H7 (cell line): ENCODE measurements at places on chromosomes 2 and 18. TPM values are rescaled to one million over a fixed set of nuclear protein-coding genes. Genes with fewer than 3 reads are reported as not detected.

DNA sequence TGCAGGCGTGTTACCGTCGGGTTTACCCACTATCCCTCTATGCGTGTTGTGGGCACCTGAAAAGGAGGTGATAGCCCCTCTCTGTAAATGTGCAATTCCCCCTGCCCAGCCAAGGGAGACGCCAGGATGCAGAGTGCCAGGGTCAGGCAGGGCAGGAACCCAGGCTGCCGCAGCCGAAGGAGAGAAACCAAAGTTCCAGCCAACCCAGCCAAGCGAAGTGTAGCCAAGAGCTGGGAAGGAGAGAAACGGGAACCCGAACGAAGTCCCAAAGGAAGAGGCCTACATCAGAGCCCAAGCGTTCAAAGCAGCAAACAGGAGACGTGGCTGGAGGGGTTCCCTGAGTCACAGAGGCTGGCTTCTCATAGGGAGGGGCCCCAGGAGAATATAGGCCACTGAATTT is 24.2 kb upstream of the SPR start:
- DNase-seq = peak; percentile 53

- DNase-seq = no peak
These were observed 33.6 kb downstream of the STEAP3 start for GRCh38 chr2:119257198-119257597.

Gene NGEF
- total RNA-seq = 3.9 and 6.0 TPM in 2 replicates

- DNase-seq = no peak
These were observed 30.3 kb downstream of the C2orf42 start for GRCh38 chr2:70160545-70160944.

GRCh38 chr2:184413671-184414229 is 184.6 kb upstream of the ZNF804A start:
- no peak for DNase-seq

Gene PLGLB2
- not detected in 2 replicates for total RNA-seq

Gene NAGK
- total RNA-seq = 40.9 and 51.7 TPM in 2 replicates

- no peak for DNase-seq
These were observed 57.8 kb downstream of the MSH2 start for GRCh38 chr2:47460766-47461165.

- no peak for DNase-seq
These were observed 3.3 kb downstream of the RHBDD1 start for GRCh38 chr2:226839161-226839560.

DNA sequence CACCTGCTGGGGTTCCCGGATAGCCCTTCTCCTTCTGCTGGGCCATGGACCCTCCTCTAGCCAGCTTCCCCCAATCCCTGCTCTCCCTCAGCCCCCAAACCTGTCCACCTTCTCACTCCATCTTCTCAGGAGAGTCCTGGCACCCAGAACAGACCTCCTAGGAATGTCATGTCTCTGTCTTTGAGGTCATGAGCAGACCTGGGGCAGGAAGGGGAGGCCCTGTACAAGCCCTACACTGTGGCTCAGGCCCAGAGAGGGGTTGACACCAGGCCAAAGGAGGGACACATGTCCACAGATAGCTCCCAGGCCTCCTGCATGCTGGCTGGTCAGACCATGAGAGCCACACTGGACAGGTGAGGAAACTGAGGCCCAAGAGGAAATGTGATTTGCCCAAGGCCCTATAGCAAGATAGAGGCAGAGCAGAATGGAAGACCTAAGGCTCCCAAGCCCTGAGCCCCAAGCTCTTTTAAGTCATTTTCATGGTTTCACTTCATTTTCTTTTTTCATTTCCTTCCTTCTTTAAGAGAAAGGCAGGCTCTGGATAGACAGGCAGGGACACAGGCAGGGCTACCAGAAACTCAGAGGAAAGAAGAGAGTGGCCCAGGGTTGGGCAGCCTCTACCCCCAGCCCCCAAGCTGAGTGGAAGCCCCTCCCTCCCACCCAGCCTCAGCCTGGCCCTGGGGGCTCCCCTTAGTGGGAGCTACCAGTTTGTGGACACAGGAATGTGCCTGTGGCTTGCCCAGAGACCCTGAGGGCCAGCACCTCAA is 159.7 kb downstream of the SMAD7 start:
- no peak for DNase-seq

Gene RAX
- not detected in 2 replicates for total RNA-seq

- DNase-seq = no peak
These were observed 55.0 kb upstream of the CERS6 start for GRCh38 chr2:168401048-168401556.

DNA sequence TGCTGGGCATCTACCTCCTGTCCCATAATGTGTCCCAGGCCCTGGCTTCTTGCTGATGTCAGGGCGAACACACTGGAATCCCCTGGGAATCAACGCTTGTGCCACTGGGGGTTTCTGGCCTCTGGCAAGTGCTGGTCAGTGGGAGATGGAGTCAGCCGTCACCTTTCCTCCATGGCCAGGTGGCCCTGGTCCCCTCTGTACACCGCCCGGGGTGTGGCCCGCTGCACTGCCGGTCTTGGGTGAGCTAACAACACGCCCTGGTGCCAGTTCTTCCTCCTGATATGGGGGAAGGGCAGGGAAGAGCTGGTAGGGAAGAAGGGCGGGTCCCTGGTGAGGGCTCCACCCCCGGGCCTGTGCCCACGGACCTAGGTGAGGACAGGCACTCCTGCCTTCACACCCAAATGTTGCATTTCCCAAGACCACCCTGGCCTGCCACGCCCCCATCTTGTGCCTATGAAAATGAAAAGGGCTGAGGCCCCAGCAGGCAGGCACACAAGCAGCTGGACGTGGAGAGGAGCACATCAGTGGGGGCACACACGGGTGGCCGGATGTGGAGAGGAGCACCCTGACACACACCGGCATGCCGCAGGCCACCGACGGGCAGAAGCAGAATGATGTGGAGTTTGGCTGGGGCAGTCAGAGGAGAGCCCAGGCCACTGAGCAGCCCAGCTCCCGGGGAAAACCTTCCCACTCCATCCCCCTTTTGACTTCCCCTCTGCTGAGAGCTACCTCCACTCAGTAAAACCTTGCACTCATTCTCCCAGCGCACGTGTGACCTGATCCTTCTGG is 140.5 kb downstream of the ASB1 start:
- DNase-seq = peak; percentile 21

Gene ANKRD36C
- 2.4 and 4.8 TPM in 2 replicates for total RNA-seq

Gene ELOA2
- not detected in 2 replicates for total RNA-seq

DNA sequence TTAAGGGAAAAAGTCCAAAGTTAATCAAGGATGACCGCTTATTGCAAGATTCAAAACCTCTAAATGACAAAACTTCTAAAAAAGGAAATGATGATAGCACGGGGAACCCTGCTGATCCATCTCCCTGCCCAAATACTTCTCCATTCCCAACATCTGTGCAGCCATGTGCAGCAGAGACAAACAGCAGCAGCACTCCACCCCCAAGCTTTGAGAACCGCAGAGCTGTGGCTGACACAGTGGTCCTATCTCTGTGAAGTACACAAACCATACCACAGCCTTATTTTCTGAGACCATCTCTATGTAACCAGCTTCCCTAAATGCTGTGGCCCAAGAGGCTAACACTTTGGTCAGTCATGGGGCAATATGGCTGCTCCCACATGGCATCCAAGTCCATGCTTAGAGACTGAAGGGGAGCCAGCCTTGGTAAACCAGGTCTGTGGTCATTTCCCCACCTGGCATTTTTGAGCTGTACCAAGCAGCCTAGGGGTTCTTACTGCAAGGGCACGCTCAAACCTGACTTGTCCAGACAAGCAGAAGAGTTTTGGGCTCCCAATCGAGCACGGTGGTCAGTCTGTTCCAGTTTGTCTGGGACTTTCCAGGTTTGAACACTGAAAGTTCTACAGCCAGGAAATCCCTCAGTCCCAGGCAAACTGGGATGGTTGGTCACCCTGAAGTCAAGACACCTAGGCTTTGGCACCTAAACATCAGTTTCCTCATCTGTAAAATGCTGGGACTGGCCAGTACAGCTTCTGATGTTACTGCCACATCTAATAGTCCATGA is 17.1 kb upstream of the NFE2L2 start:
- no peak for DNase-seq

Gene CCDC102B
- total RNA-seq = 2.3 and 5.3 TPM in 2 replicates

DNA sequence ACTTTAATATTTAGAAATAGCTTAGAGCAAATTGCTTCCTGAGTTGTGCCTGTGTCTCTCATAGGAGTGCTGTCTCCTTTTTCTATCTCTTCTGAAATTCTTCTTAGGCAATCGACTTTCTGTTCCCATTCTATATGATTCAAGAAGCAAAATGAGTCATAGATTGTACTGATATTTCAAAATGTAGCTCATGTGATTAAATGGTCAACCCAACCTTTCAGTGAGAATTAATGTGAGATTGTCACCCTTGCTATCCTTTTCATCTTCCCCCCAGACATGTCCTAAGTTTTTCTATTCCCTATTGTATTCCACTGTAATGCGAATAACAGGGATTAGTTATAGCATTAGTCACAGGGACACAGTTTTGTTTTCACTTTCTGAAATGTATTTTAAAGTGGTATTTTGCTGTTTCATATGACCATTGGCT is 413.6 kb downstream of the THSD7B start:
- no peak for DNase-seq

Gene GALNT14
- 4.2 and 8.0 TPM in 2 replicates for total RNA-seq

DNA sequence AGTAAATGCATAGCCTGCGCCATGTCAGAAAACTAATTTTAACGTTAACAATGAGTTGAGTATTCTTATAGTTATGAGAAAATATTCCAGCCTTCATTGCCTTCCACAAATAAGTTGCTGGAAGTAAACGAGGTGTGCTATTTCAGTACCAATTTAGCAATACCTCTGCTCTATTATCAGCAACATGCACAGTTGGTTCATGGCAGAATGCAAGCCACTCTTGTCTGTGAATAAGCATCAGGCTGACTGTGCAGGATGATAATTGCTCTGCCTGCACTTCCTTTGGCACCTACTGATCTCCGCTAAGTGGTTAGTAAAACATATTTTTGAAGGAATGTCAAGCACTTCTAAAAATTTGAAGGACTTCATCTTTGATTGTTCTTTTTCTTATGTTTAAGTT is 261.9 kb upstream of the SIX3 start:
- DNase-seq = no peak

Gene GTF2A1L
- total RNA-seq = 1.7 and 2.5 TPM in 2 replicates

DNA sequence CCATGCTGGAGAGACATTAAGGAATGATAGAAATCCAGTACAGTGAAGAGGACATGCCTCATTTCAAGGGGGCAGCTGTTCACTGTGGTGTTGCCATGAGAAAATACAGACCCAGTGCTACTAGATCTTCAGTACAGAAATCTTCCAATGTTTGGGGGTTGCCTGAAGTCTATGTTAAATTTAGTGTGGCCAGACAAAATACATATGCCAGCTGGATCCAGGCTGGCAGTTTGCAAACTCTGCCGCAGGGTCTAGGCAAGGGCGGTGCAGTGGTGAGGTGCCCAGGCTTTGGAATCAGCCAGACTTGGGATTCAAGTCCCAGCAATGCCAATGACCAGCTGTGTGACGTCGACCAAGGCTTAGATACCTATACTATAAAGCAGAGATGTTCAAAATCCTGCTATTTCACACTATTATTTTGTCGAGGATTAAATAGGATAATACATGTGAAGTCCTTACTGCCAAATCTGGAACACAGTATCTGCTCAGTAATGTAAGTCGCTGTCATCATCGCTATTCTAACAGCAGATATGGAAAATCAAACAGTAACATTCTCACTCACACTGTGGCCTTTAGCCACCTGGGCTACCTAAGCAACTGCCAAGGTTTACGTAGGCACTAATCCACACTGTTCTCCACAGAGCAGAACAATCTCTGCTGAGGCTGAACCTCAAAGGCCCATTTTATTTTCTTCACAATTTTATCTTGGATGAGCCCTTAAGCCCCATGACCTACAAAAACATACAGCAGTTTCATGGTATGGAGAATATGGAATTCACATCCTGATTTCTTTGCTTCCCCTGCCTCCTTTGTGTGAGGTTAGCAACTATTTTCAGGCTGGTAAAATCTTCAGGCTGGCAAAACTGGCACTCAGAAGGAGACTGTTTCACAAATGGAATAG is 5.9 kb upstream of the TMSB10 start:
- no peak for DNase-seq

- no peak for DNase-seq
These were observed 502.2 kb upstream of the SETBP1 start for GRCh38 chr18:44178476-44178875.

Gene B4GALT6
- 15.3 and 25.4 TPM in 2 replicates for total RNA-seq

Gene OXER1
- 0.69 and 2.4 TPM in 2 replicates for total RNA-seq

Gene GPR35
- total RNA-seq = 0.07 TPM in 1 of 2 replicates, not detected in the other

DNA sequence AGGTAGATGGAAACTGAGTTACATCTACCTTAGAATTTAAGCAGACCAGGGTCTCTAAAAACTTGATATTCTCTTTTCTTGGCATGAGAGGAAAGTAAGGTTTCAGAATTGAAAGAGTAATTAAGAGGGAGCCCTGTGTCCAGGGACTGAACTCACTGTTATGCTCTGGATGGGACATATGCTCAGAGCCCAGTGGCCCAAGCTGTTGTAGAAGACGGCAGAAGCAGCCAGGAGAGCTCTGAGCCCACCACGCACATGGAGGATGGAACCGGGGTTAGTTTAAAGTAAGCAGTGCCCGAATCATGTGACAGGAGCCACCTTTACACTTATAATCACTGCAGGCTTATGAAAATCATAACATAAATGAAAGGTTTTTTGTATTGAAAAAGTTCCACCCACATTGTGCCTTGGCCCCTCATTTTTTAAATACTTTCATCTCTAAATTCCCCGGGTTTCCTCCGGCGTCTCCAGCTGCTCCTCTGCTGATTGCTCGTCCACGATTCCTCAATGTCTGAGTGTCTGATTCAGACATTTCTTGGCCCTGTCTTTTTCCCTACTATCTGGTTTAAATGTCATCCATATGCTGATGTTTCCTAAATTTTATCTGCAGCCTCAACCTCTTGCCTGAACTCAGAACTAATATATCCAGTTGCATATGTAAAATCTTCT is 36.1 kb upstream of the SPTBN1 start:
- no peak for DNase-seq

DNA sequence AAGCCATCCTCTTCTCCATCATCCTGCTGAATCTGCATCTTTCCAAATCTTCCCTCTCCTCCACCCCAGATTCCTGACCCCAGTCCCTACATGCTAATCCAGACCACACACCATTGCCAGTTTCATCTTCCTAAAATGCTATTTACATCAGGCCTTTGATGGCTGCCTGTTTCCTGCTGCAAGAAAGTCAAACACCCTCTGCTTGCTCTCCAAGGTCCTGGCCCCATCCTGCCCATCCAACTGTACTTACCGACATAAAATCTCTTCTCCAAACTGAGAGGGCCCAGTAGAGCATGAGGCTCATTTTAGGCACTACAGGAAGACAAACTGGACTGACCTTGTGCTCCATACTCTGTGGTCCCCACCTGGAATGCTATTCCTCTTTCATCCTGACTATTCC is 19.0 kb downstream of the ALK start:
- no peak for DNase-seq

DNA sequence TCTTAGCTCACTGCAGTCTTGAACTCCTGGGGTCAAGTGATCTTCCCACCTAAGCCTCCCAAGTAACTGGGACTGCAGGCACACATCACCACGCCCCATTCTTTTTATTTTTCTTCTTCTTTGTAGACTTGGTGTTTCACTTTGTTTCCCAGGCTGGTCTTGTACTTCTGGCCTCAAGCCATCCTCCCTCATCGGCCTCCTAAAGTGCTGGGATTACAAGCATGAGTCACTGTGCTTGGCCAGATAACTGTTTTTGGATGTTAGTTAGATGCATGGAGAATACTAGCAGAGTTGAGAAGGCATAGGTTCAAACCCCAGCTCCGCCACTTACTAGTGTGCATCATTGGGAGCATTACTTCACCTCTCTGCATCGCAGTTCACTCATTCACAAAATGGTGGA is 88.3 kb downstream of the TXNL1 start:
- no peak for DNase-seq
